ENCODE measurements at places on chromosomes 6 and 20.

DNA sequence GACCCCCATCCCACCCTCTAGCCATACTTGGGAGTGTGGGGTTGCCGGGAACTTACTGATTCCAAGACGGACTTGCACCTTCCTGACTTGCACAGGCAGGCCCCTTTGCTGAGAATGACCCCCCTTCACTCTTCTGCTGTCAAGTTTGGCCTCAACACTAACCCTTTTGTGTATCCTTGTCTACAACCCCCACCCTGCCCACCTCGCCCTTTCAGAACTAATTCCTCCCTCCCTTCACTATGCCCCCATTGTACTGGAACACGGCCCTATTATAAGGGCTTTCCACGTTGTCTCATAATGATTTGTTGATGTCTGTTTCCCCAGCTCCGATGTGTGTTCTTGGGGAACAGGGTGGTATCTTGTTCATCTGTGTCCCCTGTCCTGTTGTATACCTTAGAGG lies 4.4 kb upstream of the NEDD9 start:
- DNase-seq = no peak

DNA sequence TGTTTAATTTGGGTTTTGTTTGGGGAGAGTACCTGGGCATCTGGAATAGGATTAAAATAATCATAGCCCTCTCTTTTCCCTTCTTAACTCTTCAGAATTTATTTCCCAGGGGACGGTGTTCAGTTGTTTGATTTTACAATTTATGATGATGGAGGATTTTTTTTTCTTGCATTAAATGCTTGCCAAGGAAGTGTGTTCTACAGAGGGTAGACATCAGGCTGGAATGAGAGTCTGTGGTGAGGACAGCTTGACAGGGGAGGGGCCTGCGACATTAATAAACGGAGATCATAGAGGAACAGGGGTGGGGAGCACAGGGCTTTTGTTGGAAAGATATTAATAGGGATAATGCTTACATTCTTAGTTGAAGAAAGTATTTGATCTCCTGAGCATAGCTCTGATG lies 297.5 kb downstream of the CLIC5 start:
- no peak for DNase-seq

GRCh38 chr6:1296079-1296478 lies 15.8 kb upstream of the FOXQ1 start:
- DNase-seq = no peak

- no peak for DNase-seq
These were observed 40.3 kb upstream of the AHI1 start for GRCh38 chr6:135537741-135538301.
